ENCODE measurements at places on chromosomes 2 and 18.

DNA sequence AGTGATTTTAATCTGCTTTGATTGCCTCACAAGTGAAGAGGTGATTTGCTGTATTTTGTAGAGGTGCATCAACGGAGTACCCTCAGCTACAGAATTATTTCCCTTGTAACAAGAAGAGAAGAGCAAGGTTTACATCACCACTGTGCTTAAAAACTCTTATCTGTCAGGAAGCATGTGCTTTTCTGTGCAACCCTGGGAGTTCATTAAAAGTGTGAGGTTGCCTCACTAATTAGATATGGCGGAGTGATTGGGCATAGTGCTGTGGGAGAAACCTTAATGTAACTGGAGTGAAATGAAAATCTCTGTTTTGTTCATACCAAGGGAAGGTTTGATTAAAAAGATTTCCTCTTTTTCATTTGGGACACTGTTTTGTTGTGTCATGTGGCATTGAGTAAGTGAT, 544.7 kb downstream of the PARD3B start:
- no peak for DNase-seq

- no peak for DNase-seq
Observed at GRCh38 chr2:38653715-38654527, 12.0 kb upstream of the GALM start.

GRCh38 chr2:118014492-118014824, 588 bp upstream of the CCDC93 start:
- DNase-seq: no peak

GRCh38 chr2:29024882-29025430, 43.9 kb downstream of the TOGARAM2 start:
- no peak for DNase-seq

DNA sequence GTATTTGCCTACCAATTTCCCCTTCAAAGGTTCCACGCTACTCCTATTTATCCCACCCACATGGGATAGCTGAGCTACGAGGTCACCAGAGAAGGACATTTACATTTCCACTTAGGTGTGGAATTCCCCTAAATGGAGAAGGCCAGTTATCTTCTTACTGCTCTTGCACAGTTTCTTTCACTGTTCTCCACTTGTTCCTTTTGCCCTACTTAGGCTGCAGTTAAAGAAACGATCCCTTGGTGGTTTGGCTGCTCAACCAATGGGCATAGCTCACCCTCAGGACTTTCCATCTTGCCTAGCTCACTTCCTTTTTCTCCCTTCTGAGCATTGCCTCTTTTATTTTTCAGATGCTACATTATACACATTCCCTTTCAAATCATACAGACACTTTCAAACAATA, 11.2 kb upstream of the NABP1 start:
- DNase-seq: no peak

GRCh38 chr2:29053670-29054400, 20.5 kb downstream of the PCARE start:
- DNase-seq: no peak

- DNase-seq: peak; percentile 55
Observed at GRCh38 chr2:105455488-105456003, 56.7 kb upstream of the FHL2 start.

GRCh38 chr2:96913398-96914202, 43.7 kb upstream of the SEMA4C start:
- DNase-seq: no peak

DNA sequence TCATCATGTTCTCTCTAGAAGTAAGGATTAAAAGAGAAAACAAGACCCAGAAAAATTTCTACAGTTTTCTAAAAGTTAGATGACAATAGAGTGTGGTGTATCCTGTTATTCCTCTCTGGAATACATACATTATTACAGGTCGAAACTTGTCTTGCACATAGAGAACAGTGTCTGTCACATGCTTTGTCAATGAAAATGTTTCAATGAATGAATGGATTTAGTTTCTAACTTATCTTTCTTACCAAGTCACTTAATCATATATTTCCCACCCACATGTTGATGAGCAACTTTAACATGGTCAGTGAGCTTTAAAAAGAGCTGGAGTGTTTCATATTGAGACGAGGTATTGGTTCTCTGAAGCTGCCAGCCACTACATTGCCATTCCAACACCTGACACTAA, 4.3 kb downstream of the DSG4 start:
- no peak for DNase-seq

GRCh38 chr2:190105554-190105953, 43.0 kb upstream of the MSTN start:
- no peak for DNase-seq

GRCh38 chr2:73021371-73022010, 50.0 kb downstream of the SFXN5 start:
- no peak for DNase-seq

DNA sequence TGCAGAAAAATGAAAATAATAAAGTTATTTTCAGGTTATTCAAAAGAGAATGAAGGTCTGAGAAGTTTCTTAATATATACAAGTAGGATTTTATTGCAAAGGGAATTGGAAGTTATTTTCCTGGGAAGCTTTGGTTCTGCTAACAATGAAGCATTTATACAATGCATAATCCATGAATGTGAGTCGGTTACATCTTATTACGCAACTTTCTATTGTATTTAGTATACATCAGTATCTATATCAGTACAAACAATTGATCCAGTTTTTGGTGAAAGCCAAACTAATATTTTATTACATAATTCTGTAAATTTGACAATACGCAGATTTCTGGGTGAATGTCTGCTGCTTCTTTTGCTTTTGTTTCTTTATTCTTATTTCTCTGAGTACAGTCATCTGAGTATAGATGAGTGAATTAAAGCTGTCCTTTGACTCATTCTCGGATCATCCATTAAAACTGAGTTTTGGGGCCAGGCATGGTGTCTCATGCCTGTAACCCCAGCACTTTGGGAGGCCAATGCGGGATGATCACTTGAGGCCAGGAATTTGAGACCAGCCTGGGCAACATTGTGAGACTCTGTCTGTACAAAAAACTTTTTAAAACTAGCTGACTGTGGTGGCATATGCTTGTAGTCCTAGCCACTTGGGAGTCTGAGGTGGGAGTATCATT, 108.5 kb downstream of the SOCS6 start:
- no peak for DNase-seq

- DNase-seq: no peak
Observed at GRCh38 chr2:84938194-84938879, 32.6 kb upstream of the KCMF1 start.

DNA sequence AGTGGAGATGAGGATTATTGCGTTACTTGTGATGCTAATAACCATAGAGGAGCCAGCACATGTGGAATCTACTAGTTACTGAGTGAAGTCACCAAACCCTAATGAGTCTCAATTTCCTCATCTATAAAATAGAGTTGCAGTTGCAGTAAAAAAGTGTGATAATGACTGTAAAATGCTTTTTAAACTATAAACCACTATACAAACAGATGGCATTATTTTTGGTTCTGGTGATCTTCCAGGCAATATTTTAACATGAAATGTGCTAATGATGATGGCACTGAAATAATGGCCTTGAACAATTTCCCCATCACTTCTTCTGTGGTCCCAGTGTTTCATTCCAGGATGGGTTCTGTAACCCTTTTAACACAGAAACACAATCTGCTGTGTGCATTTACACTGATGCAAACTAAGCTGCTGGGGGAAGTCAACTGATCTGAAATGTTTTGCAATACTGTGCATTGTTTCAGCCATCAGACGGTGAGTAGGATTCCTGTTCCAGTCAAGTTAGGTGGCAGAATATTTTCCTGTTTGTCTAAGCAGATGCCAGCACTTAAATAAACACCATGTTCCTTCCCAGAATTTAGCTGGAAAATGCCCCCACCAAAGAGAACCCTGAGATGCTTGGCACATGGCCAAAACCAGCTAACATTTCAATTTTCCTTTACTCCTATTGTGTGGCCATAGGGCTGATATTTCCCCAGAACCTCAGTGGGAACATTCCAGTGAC, 52.6 kb downstream of the TACR1 start:
- no peak for DNase-seq

GRCh38 chr2:47165001-47165555, 10.0 kb upstream of the STPG4 start:
- peak; percentile 23 for DNase-seq

GRCh38 chr2:178244777-178245176, 50.5 kb downstream of the OSBPL6 start:
- no peak for DNase-seq

GRCh38 chr2:443216-443615, 155.3 kb upstream of the ALKAL2 start:
- no peak for DNase-seq

DNA sequence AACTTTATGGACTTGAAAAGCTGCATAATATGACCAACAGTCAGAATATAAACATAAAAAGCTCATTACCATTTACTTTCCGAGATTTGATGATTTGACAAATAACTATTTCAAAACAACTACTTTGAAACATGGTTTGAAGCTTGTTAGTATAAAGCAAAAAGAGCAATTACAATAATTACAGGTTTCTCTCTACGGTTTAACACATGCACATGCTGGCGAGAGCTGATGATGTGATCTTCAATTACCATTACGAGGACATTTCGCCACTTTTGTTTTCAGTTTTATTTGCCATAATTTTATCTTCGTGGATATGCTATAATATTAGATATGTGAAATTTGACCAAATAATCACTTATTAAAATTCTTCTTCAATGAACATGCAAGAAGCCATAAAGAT, 270.1 kb downstream of the TCF4 start:
- DNase-seq: no peak

DNA sequence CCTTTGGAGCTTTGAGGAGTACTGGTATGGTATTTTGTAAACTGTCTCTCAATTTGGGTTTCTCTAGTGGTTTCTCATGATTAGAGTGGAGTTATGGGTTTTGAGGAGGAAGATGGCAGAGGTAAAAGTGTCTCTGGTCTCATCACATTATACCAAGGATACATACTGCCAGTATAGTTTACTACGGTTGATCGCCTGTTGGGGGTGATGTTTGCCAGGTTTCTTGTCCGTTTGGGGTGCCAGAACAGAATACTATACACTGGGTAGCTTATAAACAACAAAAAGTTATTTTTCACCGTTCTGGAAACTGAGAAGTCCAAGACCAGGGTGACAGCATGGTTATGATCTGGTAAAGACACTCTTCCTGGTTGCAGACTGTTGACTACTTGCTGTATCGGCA, 293.7 kb downstream of the NYAP2 start:
- no peak for DNase-seq

GRCh38 chr2:120525056-120526046, 179.4 kb downstream of the INHBB start:
- DNase-seq: no peak

DNA sequence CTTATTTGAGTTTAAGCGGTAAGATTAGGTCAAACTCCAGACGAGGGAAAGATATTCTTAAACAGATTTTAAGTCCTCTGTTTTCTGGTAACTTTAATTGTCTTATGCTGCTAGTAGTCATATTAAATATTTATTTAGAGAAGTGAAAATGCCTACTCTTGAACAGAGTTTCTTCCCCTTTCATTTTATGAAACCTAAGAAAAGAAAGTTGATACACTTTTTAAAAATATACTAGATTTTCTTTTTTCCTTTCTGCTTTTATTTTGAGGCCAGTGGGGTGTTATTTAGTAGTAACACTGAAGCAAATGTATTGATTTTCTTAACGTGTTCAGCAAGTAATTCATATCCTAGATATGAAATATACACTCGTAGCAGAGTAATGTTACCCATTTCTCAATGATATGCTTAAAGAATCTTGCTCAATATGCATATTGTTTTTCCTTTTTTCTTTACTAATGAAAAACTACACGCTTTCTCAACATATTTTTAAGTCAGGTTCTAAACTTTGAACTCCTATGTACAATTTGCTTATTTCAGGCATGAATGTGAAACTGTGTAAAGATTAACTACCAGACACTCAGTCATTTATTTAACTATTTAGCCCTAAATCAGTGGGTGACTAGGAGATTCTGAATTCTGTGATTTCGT, 691 bp downstream of the KYNU start:
- no peak for DNase-seq

Data from AG08396 (cell line).